ENCODE measurements at places on chromosomes 11 and 22.

DNA sequence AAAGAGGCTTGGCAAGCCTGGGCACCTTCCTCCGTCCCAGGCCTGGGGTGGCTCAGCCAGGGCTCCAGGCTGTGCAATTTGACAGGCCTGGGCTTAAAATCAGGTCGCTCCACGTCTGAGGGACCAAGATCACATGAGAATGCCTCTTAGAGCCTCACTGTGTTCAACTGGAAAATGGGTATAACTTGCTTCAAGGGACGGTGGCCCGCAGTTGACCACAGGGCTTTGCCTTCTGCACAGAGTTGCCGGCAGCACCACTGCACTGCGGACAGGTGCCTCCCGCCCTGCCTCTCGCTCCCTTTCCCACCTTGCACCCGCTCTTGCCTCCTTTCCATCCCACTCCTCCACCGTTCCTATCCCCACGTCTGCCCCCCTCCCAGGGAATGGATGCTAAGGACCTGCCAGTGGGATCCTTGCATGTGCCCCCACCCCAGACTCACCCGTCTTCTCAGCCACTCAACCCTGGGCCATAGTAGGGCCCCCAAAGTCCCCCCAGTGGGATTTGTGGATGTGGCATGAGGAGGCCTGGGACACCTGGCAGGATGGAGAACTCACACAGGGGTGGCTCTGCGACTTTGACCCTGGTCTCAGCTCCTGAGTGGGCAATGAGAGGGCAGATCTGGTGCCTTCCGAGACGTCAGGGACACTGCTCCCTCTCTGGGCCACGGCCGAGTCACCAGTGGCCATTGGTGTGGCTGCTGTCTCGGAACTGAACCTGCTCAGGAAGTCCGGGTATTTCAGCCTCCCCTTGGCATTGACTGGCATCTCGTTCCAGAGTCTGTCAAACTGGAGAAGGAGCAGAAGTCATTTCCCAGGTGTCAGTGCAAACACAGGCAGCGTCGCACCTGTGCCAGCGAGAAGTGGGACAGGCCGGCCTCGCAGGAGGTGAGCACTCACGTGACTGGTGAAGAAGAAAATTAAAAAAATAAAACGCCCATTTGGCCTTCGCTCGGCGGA is 128.0 kb downstream of the MPPED1 start:
- DNase-seq = no peak

GRCh38 chr11:128455766-128456165 is 131.6 kb downstream of the ETS1 start:
- DNase-seq = no peak

DNA sequence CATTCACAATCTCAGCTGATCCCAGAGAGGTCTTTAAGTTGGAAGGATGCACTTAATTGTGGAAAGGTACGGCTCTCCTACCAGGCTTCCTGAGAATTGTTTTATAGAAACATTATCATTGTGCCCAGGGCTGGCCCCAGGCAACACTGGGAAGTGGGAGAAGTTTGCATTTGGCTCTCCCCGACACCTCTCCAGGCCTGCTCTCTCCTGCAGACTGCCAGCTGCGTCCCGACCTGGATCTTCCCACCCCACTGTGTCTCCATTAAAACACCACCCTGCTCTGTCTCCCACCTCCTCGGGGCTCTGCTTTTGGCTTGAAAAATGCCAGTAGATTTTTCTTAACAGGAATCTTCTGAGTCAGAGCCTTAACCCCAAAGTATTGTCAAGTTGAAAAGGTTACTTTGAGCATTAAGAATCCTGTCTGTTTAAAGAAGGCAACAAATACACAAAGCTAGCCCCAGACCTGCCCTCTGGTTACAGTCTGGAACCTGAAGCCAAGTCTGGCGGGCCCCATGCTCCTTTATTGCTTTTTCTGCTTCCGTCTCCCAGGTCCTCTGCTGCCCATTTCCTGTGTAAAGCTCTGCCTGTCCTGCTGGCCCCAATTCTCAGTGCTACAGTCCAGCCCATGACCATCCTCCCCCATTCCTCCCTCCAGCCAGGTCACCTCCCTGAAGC is 530.2 kb downstream of the SOX6 start:
- DNase-seq = no peak

GRCh38 chr11:109970516-109971183 is 122.5 kb upstream of the ZC3H12C start:
- no peak for DNase-seq

DNA sequence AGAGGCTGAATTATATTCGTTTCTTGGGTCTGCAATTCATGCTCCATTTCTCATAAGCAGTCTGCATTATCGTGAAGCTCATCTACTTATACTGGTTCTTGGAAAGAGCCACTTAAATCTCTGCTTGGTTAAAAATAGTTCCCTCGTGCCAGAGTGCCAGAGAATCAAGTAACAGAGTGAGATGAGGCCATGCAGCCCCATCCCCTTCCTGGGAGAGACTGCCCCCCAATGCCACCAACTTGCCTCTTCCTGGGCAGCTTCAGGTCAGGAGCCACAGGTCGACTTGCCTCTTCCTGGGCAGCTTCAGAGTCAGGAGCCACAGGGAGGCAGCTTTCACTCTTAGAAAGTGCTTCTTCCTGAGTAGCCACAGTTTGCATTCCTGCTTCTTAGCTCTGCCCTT is 223.9 kb upstream of the ZBED5 start:
- DNase-seq = no peak

DNA sequence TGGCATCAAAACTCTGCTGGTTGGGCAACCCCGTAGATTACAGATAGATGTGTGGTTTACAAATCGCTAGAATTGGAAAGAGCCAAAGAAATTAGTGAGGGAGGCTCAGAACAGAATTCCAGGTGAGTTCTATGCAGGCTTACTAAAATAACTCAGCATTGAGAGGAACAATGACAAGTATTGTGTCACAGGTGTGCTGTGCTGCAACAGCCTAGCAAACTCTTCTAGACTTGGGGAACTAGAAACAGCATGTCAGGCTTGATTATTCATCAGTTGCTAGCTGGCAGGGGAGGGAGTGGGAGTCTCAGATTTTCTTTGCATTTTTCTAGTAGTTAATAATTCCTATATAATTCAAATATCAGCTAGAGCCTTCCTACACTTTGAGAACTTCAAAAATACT is 26.3 kb upstream of the RASD2 start:
- DNase-seq = no peak

GRCh38 chr11:65555693-65556231 is 2.4 kb downstream of the LTBP3 start:
- DNase-seq = no peak

DNA sequence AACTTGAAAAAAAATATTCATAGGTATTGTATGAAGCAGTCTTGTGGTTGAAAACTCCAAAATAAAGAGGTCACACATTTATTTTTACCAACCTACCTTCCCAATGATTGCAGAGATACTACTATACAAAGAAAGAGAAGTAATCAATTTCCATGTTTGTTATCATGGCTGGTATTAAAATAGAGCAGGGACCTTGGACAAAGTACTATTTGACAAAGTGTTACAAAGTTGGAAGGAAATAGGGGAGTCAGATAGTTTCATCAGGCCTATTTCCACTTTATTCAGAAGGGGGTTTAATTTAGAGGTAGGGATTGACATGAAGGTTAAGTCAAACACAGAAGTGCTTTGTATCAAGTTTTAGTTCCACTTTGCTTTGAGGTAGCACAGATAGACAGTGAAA is 34.4 kb upstream of the KIRREL3 start:
- DNase-seq = no peak

GRCh38 chr11:13168271-13168670 is 109.3 kb upstream of the BMAL1 start:
- no peak for DNase-seq

DNA sequence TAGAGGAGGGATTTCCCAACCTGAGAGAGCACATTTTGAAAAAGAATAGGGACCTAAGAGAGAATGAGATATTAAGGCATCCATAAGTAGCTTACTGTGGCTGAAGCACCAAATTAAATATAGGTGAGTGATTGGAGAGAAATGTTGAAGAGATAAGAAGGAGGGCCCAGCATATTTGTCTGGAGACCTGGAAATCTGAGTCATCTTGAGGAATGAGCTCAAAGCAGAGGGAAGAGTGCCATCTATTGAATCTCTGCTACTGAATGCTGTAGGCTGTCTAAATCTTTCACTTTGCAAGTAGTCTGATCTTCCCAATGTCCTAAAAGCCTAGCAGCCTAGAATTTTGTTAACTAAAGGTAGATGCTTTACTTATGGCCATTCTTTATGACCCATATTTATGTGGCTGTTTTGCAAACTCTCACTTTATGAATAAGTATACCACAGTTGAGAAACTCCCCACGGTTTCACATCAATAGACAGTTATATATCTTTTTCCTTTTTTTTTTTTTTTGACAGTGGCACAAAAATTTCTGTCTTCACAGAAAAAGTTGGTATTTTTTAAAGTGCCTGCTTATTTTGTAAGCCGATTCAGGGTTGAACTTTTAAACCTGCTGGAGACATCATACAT is 2093.5 kb downstream of the LRRC4C start:
- DNase-seq = no peak

DNA sequence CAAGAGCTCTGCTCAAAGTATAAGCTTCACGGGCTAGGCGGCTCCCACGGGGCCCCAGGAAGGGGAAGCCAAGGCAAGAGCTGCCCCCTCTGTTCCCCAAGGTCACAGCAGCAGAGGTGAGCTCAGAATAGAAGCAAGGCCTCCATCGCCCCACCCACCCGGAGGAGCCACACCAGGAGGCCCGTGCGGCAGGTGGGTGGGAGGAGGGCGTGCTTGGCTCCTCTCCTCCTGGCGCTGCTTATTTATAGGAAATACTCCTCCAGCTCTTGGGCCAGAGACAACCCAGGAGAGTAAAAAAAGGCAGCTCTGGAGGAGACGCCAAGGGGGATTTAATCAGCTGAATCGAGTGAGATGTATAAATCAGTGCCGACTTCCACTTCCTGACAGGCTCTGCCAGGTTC is 87.8 kb downstream of the FEZ1 start:
- no peak for DNase-seq

DNA sequence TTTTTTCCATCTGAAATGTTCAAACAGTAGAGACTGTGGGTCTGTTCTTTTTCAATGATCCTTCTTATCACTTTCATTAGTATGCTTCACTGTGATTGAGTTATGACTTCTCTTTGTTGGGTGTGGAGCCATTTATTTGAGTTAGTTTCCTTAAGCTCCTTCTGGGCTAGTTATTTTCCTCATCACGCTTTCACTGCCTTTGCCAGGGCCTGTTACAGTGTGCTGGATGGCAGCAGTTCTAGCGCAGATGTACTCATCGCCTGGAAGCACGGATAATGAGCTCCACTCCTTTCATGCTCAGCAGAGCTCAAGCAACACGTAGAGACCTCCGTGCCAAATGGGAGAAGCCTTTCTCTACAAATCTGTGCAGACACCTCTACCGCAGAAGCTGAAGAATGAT is 7.0 kb upstream of the ARHGAP42 start:
- no peak for DNase-seq

DNA sequence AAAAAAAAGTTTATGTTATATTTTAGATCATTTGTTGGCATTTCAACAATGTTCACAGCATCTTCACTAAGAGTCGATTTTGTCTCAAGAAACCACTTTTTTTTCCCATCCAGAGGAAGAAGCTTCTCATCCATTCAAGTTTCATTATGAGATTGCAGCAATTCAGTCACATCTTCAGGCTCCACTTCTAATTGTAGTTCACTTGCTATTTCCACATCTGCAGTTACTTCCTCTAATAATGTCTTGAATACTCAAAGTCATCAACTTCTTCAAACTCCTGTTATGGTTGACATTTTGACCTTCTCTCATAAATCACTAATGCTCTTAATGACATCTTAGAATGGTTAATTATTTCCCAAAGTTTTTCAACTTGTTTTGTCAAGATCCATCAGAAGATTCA is 61.3 kb upstream of the CHORDC1 start:
- DNase-seq = no peak

DNA sequence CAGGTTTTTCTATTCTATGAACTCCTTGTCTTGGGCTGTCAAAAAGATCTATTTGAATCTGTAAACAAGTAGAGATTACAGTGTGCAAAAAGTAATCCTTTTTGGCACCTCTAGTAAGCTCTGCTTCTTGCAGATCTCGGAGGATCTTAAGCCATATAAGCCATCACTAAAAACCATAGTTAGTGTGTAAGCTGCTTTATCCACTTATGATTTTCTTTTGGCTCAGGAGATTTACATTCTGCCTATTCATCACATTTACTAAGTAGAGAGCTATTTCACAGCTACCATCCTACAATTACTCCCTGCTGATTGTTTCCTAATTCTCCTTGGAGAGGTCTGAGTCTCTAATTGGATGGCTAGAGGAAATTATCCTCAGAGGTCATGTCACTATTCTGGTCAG is 385.7 kb downstream of the AASDHPPT start:
- DNase-seq = no peak

DNA sequence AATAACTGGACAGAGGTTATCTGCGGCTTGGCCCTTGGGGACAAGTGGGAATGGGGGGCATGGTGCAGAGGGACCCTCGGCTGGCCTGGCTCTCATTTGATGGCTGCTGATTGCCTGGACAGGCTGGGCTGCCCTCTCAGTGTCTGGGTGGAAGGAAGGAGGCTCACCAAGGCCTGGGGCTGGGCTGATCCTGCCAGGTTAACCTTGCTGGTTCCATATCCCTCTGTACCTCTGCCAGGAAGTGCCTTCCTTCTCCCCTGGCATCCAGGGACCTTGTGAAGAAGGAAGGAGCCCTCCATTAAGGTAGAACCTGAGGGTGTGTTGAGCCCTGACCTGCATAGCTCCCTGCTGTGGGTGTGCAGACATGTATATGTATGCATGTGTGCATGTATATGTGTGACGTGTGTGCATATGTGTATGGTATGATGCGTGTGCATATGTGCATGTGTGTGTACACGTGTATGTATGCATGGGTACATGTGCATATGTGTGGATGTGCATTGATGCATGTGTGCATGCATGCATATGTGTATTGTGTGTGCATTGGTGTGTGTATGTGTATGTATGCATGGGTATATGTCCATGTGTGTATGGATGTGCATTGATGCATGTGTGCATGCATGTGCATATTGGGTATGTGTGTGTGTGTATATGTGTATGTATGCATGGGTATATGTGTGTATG is 433.9 kb downstream of the TBC1D22A start:
- DNase-seq = no peak

GRCh38 chr11:22192642-22193347 is at the start of gene ANO5:
TSS of gene ANO5 (plus strand) at chr11:22193085. CDS start at chr11:22193493, 408 bp downstream.
- peak; percentile 4 for DNase-seq

GRCh38 chr11:18802381-18803257 is 11.0 kb upstream of the PTPN5 start:
- peak; percentile 47 for DNase-seq

DNA sequence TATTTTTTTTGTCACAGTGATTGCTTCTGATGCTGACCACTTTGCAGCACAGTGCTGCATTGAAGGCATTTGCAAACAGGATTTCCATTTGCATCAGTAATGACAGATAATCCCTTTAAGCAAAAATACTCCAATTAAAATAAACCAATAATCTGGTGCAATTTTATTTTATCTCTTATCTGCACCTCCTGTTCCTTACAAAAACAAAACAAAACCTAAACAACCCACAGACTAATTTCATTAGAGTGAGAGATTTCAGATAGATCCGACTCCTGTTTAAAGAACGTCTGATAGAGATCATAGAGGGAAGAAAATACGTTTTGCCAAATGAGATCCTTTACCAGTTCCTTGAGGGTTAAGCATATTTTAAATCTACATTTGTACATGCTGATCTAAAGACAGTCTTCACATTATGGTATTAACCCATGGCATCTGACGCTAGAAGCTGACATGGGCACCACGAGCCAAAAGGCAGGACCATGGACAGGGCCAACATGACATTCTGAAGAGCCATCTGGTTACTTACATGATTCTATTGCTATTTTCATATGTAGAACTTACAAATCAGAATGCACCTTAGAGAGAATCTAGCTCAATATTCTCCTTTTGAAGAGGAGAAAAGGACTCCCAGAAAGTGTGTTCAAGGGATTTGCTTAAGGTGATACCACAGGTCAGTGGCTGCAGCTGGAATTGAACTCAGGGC is 286.2 kb upstream of the NARS2 start:
- DNase-seq = no peak
